Activated naive CD4-positive, alpha-beta T cell (primary cell): ENCODE measurements at places on chromosomes 2 and 18.

DNA sequence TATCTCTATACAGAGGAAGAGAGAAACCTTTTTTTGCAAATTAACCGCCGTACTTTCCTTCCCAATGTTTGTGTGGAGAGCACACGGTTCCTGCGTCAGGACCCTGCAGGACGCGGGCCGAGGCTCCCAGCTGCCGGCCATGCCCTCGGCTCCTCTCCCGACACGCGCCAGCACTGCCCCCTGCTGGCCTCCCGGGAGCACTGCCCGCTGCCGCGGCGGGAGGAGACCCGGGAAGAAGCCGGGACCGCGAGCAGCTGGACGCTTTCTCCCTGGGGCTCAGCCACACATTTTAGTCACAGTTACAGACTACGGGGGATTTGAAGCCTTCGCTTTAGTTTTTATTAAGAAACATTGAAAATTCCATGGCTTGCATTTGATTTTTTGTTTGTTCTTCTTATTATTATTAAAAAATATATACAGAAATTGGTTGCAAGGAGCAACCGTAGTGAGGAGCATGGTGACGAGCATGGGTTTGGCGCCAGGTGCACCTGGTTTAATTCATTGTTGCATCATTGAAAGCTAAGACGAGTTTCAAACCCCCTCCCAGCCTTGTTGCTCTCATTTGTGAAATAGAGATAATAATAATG is 401.2 kb downstream of the GALR1 start:
- DNase-seq = peak; percentile 2

- DNase-seq = peak; percentile 61
Measured at GRCh38 chr18:69935319-69936190, 12.1 kb downstream of the CD226 start.

DNA sequence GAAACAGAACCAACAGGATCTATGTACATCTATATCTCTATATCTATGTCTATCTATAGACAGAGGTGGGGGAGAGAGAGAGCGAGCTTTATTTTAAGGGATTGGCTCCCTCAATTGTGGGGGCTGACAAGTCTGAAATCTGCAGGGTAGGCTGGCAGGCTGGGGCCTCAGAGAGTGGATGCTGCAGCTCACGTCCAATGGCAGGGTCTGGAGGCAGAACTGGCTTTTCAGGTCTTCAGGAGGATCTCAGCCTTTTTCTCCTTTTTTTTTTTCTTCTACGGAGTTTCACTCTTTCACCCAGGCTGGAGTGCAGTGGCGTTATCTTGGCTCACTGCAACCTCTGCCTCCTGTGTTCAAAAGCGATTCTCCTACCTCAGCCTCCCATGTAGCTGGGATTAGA is 77.2 kb downstream of the ARL4C start:
- DNase-seq = no peak

- no peak for DNase-seq
Measured at GRCh38 chr18:10793730-10794370, 268.0 kb downstream of the NAPG start.

- no peak for DNase-seq
Measured at GRCh38 chr2:128986867-128987268, 668.2 kb upstream of the HS6ST1 start.
